ENCODE measurements at places on chromosomes 1 and 21.

DNA sequence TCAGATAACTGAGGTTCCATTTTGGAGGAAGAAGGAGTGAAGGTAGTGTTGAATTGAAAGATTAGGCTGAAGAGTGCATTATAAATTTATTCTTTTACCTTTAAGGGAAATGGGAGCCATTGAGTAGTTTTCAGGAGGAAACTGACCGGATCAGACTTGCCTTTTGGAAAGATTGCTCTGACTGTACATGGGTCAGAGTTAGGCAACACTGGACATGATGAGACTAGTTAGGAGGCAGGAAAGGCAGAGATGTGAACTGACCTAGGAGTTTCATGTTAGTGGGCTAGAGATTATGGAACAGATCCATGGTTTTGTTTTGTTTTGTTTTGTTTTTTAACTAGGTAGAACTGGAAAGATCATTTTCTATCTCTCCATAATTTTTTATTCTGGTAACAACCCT, 78.2 kb downstream of the SNX7 start:
- DNase-seq = no peak

DNA sequence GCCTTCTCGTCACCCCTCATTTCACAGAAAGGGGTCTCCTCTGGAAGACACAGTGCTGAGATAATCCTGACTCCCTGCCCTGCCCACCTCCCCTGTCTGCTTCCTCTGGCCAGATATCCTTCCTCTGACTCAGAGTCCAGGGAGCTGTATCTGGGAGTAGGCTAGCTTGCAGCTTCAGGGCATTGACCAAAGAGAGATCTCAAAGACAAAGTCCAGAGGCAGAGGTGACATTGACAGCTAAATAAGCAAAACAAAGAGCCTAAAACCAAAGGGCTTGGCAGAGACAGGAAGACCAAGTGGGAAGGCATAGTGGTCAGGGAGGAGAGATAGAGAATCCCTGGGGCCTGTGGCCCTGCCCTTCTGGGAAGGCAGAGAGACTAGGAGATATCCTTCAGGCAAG, 64.9 kb downstream of the TNR start:
- DNase-seq = peak; percentile 10

- DNase-seq = no peak
Measured at GRCh38 chr1:42179275-42179674, 14.7 kb upstream of the GUCA2A start.

- DNase-seq = no peak
Measured at GRCh38 chr1:70202173-70202758, 3.1 kb downstream of the LRRC40 start.

DNA sequence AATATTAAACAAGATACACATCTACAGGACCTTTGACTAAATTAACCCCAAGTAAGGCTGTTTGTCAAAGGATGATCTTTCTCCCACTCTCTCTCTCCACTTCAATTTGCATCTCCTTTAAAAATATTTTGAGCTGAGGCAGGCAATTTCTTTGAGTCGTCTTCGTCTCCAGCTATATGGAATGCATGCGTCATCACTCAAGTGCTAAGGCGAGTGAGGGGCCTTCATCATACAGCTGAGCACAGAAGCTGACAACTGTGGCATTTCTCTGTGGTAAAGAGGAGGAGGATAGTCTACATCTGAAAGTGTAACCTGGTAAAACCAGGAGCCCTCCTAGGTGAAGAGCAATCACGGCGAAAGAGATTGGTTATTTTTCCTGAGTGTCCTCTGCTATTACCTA, 7.6 kb downstream of the EPHX4 start:
- peak; percentile 44 for DNase-seq

DNA sequence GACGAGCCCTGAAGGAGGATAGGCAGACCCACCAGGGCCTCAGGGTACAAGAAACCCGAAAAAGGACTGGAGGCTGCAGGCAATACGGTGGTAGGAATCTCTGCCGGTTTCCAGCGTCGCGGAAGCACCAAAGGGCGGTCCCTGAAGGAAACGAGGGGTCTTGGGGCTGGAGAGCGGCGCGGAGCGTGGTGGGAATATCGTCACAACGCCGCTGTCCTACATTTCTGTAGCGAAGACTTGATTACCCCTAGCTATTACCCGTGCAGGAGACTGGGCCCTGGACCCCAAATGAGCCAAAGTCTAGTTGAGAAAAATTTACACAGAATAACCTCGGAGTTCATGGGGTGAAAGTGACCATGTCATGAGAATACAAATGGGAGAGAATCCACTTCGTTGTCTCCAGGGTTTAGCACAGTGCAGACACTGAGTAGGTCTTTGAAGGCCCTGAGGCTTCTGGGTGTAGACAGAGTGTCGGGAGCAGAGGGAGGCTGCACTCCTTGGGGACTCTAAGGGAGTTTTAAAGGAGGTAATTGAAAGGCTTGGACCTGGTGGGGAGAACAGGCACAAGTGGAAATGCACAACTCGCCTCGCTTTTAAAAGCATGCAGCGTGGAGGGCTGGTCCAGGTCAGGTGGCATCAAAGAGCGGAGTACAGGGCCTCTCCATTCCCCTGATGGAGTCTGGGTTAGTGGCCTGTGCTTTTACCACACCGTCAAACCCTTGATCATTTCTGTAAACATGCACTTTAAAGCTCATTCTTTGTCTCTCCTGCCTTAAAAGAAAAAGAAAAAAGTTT, 1.5 kb downstream of the ATP1A1 start:
- DNase-seq = no peak

DNA sequence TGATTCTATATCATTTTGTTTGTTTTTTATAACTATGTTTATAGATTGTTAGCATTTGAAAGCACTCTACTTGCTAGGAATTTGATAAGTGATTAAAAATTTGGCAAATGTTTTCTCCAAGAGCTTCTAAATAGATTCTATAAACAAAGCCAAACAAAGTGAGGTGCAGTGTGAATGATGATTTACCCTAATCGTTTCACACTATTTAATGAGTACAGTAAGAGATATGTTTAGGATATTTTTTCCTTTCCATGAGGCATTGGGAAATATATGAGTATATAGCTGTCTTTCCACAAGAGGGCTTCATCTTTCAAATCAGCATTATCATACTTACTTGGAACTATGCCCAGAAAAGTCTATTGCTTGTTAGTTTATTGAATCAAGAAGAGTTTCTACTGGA, 277.0 kb upstream of the BRINP3 start:
- peak; percentile 15 for DNase-seq

GRCh38 chr1:119396982-119397381, 18.0 kb upstream of the HSD3B2 start:
- no peak for DNase-seq

- no peak for DNase-seq
Measured at GRCh38 chr1:225418598-225418997, 9.2 kb downstream of the LBR start.

- no peak for DNase-seq
Measured at GRCh38 chr1:220828179-220828490, 41.4 kb downstream of the MTARC1 start.
